A549 treated with CpdA at 1 μM for 4 hours (cell line): ENCODE measurements at places on chromosomes 6 and 20. TPM values are rescaled to one million over a fixed set of nuclear protein-coding genes. Genes with fewer than 3 reads are reported as not detected.

OVOL2 gene
- total RNA-seq: 0.18 to 0.38 TPM (median 0.22 TPM) in 5 replicates

TOX2 gene
- 7.8 to 10.3 TPM (median 10.0 TPM) in 5 replicates for total RNA-seq

BMP2 gene
- 0.55 to 1.0 TPM (median 0.68 TPM) in 5 replicates for total RNA-seq

DNPH1 gene
- total RNA-seq: 68.3 to 104 TPM (median 95.7 TPM) in 5 replicates

CLIC5 gene
- total RNA-seq: not detected in 5 replicates
